ENCODE measurements at places on chromosomes 16 and 17.

GRCh38 chr17:79983456-79983855, 52.2 kb downstream of the TBC1D16 start:
- DNase-seq = no peak

- no peak for DNase-seq
Observed at GRCh38 chr17:18203308-18203707, 19.7 kb downstream of the ALKBH5 start.

DNA sequence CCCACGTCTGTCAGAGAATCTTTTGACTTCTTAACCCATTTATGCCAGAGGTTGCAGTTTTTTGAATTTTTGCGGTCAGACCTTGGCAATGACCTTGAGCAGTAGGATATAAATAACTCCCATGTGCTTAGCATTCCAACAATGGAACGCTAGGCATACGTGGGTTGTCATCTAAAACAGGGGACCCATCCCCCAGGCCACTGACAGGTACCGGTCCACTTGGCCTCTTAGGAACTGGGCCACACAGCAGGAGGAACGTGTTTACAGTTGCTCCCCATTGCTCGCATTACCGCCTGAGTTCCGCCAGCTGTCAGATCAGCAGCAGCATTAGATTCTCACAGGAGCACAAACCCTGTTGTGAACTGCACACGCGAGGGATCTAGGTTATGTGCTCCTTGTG, 76.8 kb upstream of the LGALS9 start:
- no peak for DNase-seq

- DNase-seq = no peak
Observed at GRCh38 chr16:51968749-51969148, 578.2 kb downstream of the TOX3 start.

- no peak for DNase-seq
Observed at GRCh38 chr17:63039899-63040602, 74.0 kb downstream of the TANC2 start.

DNA sequence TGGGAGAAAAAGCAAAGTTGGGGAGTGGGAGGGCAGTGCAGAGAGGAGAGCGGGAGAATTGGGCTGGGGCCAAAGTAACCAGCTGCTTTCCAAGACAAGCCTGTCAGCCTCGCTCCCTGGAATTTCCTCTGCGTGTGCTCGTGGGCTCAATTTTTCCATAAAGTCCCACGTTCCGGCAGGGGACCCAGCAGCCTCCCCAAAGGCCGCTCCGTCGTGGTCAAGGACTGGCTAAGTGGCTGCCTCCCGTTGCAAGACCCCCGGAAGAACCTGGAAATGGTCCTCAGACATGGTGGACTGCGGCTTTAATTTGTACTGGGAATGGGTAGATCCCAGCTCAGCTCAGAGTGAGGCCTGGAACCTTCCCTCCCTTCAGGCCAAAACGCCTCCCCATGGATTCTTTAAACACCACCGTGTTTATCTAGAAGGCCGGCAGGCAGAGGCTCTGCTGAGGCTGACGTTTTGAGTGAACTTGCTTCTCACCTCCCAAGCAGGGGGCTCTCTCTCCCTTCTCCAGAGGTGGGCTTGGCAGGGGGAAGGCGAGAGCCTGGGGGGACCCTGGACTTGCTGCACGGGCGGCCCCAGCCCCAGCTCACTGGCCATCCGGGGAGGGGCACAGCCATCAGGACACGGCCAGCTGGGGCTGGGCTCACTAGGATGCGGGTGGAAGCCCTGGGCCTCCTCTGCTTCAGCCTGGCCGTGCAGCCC, 190.0 kb downstream of the C16orf95 start:
- DNase-seq = no peak

DNA sequence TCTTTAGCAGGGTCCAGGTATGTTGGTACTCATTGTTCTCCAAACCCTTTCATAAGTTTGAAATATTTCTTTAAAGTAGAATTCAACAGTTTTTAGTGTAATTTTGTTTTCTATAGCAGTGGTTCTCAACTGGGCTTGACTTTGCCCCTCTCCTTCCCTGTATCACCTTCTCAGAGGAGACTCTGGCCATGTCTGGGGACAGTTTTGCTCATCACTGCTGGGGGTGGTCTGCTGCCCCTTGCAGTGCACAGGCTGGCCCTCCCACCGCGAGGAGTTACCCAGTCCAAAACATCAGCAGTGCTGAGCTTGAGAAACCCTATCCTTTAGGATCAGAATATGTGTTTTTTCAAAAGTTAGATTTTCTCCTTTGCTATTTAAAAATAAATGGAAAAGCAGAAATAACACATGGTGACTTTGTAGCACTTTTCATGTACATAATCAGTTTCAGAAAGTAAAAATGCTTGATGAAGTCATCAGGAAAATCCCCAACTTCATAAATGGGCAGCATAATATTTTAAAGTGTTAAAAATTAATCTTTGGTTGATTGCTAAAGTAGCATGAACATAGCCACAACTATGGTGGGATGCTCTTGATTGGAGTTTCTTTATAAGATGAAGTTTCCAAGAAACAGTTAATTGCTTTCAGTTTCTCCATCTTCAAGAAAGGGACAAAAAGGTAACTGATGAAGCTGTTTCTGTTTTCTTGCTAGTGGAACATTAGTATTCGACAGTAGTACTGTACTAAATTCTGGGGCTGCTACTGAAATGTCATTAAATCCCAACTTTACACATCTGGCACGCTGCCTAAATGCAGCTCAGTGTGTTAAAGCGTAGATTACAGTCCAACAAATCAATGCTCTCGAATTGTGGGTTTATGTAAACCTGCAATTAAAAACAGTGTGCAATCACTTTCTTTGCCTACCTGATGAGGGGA, 70.3 kb downstream of the NETO2 start:
- no peak for DNase-seq

DNA sequence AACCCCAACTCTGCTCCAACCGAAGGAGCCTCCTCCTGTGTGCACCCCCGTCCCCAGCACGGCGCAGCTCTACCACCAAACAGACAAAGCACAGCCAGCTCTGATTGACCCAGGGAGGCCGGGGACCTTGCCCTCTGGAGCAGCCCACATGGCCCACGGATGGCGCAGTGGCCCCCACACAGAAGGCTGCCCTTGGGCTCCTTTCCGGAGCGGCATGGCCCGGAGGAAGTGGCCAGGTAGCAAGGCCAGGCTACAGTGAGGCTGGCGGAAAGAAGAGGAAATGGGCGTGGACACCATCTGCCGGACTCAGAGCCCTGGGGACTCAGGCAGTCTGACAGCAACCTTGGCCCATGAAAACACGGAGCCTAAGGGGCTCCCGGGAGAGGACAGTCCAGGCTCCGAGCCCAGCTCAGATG, 19.9 kb upstream of the ZC3H18 start:
- DNase-seq = no peak

DNA sequence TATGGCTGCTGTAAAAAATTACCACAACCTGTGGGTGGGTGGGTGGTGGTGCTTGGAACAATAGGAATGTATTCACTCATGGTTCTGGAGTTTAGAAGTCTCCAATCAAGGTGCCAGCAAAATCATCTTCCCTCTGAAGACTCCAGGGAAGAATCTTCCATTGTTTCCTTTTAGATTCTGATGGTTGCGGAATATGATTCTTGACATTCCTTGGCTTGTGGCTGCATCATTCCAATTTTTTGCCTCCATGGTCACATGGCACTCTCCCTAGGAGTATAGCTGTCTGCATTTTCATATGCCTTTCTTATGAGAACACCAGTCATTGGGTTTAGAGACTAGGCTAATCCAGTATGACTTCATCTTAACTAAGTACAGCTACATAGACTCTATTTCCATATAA, 401.0 kb downstream of the HS3ST3B1 start:
- no peak for DNase-seq

- DNase-seq = no peak
Observed at GRCh38 chr17:34377078-34377823, 14.2 kb upstream of the CCL1 start.

GRCh38 chr17:73528679-73529078, 115.6 kb downstream of the SDK2 start:
- no peak for DNase-seq

- DNase-seq = no peak
Observed at GRCh38 chr17:27751622-27752490, 48.5 kb downstream of the NOS2 start.

DNA sequence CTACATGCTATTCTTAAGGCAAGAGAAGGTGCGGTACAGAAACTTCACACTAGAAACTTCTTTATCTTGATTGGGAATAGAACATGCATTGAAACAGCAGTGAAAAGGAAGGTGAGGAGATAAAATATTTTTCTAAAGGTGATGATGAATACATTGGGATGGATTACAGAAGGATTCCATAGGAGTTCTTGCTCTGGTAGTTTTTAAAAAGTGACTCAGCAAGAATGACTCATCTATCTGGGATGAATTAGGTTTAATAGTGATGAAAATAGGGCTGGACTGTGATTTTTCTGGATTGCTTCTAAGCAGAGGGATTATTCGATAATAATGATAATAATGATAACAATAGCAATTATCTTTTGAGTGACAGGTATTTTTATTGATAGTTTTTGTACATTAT, 65.6 kb upstream of the HS3ST4 start:
- no peak for DNase-seq

DNA sequence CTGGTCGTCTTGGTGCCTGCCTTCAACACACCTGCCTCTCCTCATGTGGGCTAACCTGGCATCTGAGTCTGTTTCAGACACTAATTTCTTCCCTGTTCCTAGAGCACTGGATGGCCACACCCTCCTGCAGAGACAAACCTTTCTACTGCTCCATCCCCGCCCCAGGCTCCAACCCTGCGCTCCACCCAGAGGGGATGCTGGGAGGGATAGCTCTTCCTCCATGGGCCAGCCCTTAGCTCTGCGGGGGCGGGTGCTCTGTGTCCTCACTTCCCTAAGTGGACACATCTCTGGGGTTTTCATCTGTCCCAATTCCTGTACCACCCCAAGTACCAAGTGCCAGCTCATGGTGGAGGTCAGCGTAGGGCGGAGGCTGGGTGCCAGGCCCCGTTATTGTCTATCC, 11.0 kb upstream of the CRISPLD2 start:
- DNase-seq = no peak

GRCh38 chr16:79638386-79638785, 37.8 kb upstream of the MAF start:
- DNase-seq = no peak

GRCh38 chr16:74485916-74486315, 64.6 kb upstream of the CLEC18B start:
- no peak for DNase-seq

- no peak for DNase-seq
Observed at GRCh38 chr16:21590287-21590686, 9.1 kb upstream of the METTL9 start.

- DNase-seq = no peak
Observed at GRCh38 chr16:3027489-3027795, 3.6 kb downstream of the THOC6 start.

DNA sequence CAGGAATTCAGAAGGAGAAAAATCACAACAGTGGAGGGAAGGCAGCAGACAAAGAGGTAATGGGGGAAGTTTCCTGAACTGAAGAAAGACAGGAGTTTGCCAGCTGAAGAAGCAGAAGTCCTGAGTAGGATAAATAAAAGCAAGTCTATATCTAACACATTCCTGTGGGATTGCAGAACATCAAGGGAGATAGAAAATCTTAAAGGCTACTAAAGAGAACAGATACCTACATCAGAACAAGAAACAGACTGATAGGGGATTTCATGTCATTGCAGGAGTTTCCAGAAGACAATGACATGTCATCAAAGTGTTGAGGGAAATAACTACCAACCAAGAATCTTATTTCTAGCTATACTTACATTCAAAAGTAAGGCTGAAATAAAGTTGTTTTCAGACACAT, 21.3 kb upstream of the CRYBA1 start:
- no peak for DNase-seq

GRCh38 chr17:74779948-74780400, 3.8 kb upstream of the NAT9 start:
- no peak for DNase-seq

GRCh38 chr17:6710317-6710716, 2.9 kb downstream of the SLC13A5 start:
- DNase-seq = no peak

DNA sequence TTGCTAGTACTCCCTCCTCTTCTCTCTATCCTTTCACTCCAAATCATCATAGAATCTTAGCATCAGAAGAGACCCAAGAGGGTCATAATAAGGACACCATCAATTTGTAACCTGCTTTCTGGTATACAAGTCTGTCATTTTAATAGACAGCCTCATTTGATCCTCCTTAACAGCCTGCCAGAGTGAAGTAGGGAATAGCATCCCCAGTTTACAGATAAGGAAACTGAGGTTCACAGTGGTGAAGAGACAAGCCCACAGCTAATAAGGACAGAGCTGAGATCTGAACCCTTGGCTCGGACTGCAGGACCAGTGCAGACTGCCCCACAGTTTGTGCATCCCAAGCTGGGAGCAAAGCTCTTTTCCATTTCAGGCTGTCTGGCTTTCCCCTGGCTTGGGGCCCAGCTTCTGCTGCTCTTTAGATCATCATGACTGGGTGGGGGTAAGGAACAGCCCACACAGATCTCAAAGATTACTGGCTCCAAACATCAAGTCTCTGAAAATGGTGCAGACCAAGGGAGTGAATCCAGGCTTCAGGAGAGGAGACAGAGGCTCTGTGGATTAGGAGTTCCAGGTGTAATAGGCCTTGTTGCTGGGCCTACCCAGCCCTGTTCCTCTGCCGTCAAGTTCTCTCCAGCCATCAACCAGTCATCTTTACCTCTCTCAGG, 10.3 kb upstream of the IGFBP4 start:
- DNase-seq = no peak

DNA sequence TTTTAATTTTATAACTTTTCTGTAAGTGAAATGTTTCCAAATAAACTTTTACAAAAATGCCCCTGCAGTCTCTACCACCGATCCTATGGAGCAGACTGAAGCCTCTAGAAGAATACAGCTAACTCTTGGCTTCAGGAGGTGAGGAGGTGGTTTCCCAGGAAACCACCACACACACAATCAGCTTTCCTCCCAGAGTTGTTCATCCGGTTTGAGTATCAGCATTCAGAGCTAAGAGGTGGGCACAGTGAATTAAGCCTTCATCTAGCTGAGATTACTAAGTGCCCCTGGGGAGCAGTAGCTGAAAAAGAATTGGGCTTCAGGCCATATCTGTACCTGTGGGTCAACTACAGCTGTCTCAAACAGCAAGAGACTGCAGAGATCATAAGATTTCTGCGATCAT, 139.7 kb downstream of the AATF start:
- no peak for DNase-seq

DNA sequence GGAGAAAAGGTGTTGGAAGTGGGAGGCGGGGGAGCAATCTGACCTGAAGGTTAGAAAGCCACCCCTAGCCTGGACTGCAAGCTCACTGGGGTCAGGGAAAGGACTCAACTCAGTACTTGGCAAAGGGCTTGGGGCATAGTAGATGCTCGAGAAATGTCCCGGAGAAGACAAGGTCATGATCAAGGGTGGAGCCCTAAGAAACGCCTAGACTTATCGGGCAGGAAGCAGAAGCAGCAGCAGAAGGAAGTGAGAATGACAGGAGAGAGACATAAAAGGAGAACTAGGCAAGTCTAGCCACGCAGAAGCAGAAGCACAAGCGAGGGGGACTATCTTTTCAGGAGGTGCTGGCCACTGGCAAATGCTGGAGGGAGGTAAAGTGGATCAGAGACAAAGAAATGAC, 10.2 kb downstream of the COTL1 start:
- DNase-seq = no peak
